Heart right ventricle (tissue), 16 donors: ENCODE measurements at places on chromosomes 6 and 20. TPM values are rescaled to one million over a fixed set of nuclear protein-coding genes. Genes with fewer than 3 reads are reported as not detected.
A peak's percentile ranks its signal among the peaks of the same experiment; 100 is the strongest.

DNA sequence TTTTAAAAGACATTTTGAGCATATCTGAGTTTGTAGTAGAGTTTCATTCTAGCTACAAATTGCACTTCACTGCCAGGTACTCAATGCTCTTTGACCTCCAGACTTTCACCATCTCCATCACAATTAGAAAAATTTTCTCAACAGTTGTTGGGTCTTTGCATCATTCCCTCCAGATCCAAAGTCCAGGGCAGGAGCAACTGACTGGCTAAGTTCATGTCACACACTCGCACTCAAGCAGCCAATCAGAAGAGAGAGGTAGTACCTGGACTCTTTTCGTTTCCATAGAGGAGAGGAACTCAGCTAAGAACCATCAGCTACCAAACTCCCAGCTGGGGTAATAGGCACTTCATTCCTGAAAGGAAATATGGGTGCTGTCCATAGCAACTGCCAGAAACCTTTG, 9.0 kb downstream of the SPINT3 start:
- no peak for DNase-seq
- peaks cover 3% of the 10 kb centered on the region for H3K27me3 ChIP-seq
- no peaks in the 10 kb centered on the region for H3K4me1 ChIP-seq
- no peak overlapping the region for H3K4me3 ChIP-seq
- no peak overlapping the region for H3K27ac ChIP-seq

DNA sequence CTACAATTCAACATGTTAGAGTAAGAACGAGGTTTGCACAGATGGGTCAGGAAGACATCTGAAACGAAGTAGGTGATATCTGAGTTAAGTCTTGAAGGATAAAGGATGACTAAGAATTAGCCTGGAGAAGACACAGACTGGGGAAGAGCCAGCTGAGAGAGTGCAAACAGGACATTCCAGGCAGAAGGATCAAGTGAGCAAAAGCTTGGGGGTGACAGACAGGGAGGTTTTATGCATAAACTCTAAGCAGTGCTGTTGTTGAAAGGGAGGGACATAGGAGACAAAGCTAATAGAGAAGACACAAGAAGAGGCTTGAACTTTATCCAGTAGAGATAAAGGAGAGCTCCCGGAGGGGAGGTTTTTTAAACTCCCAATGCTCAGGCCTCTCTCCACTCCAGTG, 15.0 kb upstream of the ETV7 start:
- no peaks in the 10 kb centered on the region for H3K36me3 ChIP-seq
- H3K4me1 ChIP-seq: no peaks in the 10 kb centered on the region
- H3K27ac ChIP-seq: no peak overlapping the region
- peaks cover 7% of the 10 kb centered on the region for H3K27me3 ChIP-seq

DNA sequence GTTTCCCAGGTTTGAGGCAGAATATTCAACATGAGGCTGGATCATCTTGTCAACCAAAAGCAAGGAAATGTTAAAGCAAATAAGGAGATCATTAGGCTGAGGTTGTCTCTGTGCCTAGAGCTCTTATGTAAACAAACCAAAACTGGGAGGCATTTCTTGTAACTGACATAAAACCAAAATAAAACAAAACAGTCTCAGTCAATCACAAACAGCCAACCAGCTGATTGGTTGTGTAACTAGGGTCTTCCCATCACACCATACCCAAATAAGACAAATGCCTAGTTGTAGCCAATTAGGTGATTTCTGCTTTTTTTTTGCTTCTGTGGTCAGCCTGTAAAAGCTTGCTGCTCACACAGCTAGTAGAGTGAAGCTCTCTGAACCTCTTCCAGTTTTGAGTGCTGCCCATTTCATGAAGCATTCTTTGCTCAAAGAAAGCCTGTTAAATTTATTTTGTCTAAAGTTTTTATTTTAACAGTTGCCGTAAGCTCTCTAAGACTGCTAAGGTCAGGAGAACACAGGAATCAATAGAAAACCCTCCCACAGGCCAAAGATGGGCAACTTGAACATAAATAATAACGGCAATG, 8.9 kb upstream of the FITM2 start:
- DNase-seq: no peak
- H3K4me3 ChIP-seq: no peak overlapping the region
- H3K4me1 ChIP-seq: no peaks in the 10 kb centered on the region
- no peaks in the 10 kb centered on the region for H3K36me3 ChIP-seq

The LAMA2 gene
- total RNA-seq: 188 TPM

The FILIP1 gene
- 203 TPM for total RNA-seq

DNA sequence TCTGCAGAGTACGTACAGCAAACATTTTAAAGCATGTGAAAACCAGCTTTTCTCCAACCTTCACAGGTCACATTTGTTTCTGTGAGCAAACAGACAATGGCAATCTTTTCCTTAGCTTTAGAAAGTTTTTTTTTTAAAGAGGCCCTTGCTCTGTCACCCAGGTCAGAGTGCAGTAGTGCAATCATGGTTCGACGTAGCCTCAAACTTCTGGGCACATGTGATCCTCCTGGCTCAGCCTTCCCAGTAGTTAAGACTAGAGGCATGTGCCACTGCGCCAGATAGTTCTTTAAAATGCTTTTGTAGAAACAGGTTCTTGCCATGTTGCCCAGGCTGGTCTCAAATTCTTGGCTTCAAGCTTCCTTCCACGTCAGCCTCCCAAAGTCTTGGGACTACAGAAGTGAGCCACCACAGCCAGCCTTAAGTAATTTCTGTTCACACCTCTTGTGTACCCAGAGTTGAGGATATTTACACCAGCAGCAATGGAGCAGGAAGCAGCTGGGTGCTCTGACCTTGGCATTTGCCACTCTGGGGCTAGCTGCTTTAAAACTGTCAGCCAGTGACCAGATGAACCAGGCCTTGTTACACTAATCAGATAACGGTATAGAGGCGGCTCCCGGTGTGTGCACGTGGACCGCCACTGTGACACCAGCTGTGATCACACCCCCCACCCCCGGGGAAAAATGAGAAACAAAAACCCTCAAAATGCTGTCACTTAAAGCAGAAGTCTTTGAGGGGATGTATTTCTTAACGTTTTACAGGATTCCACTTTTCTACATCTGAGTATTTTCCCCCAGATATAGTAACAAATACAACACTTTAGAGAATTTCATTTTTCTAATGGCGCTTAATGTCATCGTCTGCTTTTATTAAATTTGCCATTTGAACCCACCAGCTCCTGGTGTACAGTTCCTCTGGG, 71.3 kb downstream of the AKAP12 start:
- no peak overlapping the region for H3K4me3 ChIP-seq
- no peaks in the 10 kb centered on the region for H3K27me3 ChIP-seq
- peaks cover 8% of the 10 kb centered on the region for H3K36me3 ChIP-seq
- H3K27ac ChIP-seq: no peak overlapping the region
- H3K4me1 ChIP-seq: no peaks in the 10 kb centered on the region
- no peak for DNase-seq

The C20orf202 gene
- not detected for total RNA-seq

GRCh38 chr6:117272891-117273290, 7.5 kb downstream of the VGLL2 start:
- no peak overlapping the region for H3K4me3 ChIP-seq
- no peaks in the 10 kb centered on the region for H3K36me3 ChIP-seq
- peaks cover 9% of the 10 kb centered on the region for H3K4me1 ChIP-seq
- no peak for DNase-seq
- H3K27ac ChIP-seq: no peak overlapping the region

DNA sequence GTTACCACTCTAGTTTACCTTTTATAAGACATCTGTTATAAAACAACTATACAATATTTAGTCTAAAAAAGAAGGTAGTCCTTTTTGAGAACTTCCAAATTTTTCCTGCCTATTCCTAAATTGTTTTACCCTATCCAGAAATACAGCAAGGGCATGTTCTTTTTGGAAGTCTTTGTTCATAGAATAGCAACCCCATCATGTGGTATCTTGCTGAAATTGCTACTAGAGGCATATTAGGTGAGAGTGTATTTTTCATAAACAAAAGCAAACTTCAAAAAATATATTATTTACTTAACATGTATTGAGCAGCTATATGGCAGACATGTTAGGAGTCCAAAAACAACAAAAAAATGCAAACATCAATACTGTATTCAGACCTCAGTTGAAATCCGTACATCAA, 371.8 kb upstream of the NRSN1 start:
- H3K27ac ChIP-seq: no peak overlapping the region
- DNase-seq: no peak
- H3K27me3 ChIP-seq: no peaks in the 10 kb centered on the region
- H3K4me3 ChIP-seq: no peak overlapping the region

DNA sequence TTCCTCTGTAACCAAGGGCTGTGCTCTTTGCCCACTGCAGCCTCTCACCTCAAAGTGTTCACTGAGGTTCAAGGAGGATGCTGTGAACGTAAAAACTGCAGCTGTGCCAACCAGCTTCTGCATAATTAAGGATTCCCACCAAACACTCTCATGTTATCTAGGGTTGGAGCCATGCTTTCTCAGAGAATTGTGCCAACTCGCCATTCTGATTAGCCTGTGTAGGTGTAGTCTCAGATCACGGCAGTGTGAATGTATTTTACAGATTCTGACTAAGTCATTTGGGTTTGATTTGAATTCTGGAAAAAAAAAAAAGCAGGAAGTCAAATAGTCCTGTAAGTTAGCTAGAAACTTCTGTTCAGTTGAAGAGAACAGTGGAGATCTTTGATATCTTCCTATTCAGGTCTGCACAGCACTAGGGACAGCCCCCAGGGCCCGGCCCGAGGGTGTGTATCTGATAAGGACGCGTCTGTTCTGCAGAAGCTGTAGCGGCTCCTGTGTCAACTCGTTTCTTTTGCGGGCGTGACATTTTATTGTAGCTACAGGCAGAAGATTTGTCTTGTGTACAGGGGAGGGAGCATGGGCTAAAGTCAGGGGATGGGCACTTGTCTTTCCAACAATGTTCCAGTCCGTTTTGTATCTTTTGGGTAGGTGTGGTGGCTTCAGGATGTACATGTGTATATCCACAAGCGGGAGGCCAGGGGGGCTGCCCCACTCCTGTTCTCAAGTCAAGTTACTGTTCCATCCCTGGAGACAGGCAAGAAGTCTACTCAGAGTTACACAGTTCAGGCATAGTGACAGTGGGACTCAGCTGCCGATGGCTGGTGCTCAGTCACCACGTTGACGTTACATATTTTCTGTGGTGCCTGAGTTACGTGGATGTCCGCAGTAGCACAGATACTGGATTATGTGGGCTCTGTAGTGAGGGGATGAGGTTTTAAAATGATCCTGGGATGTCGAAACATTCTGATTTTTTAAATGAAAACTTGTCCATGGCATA, 12.4 kb downstream of the IRF4 start:
- DNase-seq: no peak
- H3K27ac ChIP-seq: no peak overlapping the region
- no peak overlapping the region for H3K4me3 ChIP-seq
- peaks cover 5% of the 10 kb centered on the region for H3K4me1 ChIP-seq

DNA sequence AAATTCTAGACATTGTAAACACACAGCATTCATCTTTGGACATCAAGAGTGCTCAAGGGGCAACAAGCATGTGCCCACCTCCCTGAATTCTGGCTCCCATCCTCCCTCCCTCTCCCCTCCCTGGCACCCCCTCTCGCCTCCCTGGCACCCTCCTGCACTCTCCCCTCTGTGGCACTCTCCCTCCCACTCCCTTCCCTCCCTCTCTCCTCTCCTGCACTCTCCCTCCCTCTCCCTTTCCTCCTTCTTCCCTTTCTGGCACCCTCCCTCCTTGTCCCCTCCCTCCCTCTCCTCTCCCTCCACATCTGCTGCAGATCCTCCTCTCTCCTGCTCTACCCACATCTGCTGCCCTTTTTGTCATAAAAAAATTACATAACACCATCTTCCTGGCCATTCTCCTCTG, 113.0 kb upstream of the SLC22A23 start:
- no peaks in the 10 kb centered on the region for H3K36me3 ChIP-seq
- peaks cover 4% of the 10 kb centered on the region for H3K27me3 ChIP-seq
- H3K27ac ChIP-seq: no peak overlapping the region
- no peak overlapping the region for H3K4me3 ChIP-seq
- no peaks in the 10 kb centered on the region for H3K4me1 ChIP-seq

- DNase-seq: peak; percentile 71
- H3K27ac ChIP-seq: peak overlapping the region; percentile 42
- no peaks in the 10 kb centered on the region for H3K4me1 ChIP-seq
- H3K27me3 ChIP-seq: no peaks in the 10 kb centered on the region
- no peak overlapping the region for H3K4me3 ChIP-seq
Observed at GRCh38 chr20:25274891-25275812, 27.3 kb downstream of the PYGB start.

The BEND3 gene
- total RNA-seq: 0.78 TPM

- no peaks in the 10 kb centered on the region for H3K36me3 ChIP-seq
- H3K4me1 ChIP-seq: no peaks in the 10 kb centered on the region
- no peaks in the 10 kb centered on the region for H3K27me3 ChIP-seq
- no peak overlapping the region for H3K4me3 ChIP-seq
Observed at GRCh38 chr6:72322771-72323170, 299.1 kb upstream of the KCNQ5 start.

The WFDC12 gene
- total RNA-seq: not detected

The ABHD16B gene
- not detected for total RNA-seq

- H3K4me3 ChIP-seq: no peak overlapping the region
- H3K4me1 ChIP-seq: no peaks in the 10 kb centered on the region
- no peaks in the 10 kb centered on the region for H3K27me3 ChIP-seq
- no peak for DNase-seq
- H3K27ac ChIP-seq: no peak overlapping the region
- peaks cover 12% of the 10 kb centered on the region for H3K36me3 ChIP-seq
Observed at GRCh38 chr20:16385462-16385861, 187.8 kb downstream of the KIF16B start.

DNA sequence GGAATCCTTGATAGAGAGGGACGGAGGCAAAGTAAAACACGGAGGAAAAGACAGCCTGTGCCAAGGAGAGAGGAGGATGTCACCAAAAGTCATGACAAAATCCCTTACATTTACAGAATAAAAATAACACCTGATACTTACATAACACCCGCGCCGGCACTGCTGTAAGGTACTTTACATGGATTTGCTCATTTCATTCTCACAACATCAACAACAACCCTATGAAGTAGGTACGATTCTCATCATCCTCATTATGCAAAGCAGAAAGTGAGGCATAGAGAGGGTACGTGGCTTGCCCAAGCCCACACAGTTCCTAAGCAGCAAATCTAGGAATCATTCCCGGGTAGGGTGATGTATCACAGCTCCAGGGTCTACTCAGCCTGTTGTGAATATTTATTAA, 67.6 kb upstream of the NFATC2 start:
- H3K27me3 ChIP-seq: no peaks in the 10 kb centered on the region
- H3K36me3 ChIP-seq: no peaks in the 10 kb centered on the region
- H3K4me1 ChIP-seq: peaks cover 5% of the 10 kb centered on the region
- DNase-seq: no peak
- no peak overlapping the region for H3K4me3 ChIP-seq

- no peaks in the 10 kb centered on the region for H3K27me3 ChIP-seq
- H3K36me3 ChIP-seq: no peaks in the 10 kb centered on the region
- DNase-seq: peak; percentile 38
Observed at GRCh38 chr6:136761227-136761922, 30.9 kb downstream of the MAP3K5 start.
